Naive thymus-derived CD8-positive, alpha-beta T cell (primary cell): ENCODE measurements at places on chromosomes 3 and 15.

DNA sequence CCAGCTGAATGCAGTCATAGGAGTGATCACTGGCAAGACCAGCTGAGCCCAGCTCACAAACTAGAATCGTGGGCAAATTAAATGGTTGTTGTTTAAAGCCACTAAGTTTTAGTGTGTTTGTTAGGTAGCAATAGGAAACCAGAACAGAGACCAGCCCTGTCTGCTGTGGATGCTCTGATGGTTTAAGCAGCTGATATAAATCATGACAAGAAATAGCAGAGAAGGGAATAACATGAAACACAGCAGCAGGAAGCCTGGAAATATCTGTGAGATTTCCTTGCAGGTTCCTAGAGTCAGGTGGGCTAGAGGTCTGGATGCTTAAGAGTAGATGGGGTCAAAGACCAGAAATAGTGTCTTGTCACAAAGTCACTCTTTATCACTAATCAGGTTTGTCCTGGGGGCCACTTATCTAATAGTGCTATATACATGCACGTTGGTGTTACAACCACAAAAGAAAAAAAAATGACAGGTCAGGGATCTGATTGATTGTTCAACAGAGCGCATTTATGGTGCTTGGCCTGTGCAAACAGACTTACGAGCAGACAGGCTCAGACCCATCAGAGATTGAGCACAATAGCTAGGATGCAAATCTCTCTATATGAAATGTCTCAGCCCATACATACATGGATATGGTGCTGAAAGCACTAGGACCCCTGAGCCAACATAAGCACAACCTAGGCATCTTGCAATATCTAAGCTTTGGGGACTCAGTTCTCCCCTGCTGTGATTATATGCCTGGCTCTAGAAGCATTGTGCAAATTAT is 967.7 kb downstream of the AGBL1 start:
- no peak overlapping the region for H3K4me3 ChIP-seq
- no peak for DNase-seq
- H3K36me3 ChIP-seq, result no peaks in the 10 kb centered on the region

GRCh38 chr3:195208183-195208582 is 62.8 kb downstream of the XXYLT1 start:
- H3K27ac ChIP-seq, result no peak overlapping the region
- peaks cover 4% of the 10 kb centered on the region for H3K36me3 ChIP-seq
- no peaks in the 10 kb centered on the region for H3K27me3 ChIP-seq
- DNase-seq, result no peak
- peaks cover 26% of the 10 kb centered on the region for H3K4me1 ChIP-seq

- H3K36me3 ChIP-seq, result no peaks in the 10 kb centered on the region
- H3K4me1 ChIP-seq, result no peaks in the 10 kb centered on the region
- no peak overlapping the region for H3K27ac ChIP-seq
- H3K27me3 ChIP-seq, result no peaks in the 10 kb centered on the region
- DNase-seq, result no peak
Observed at GRCh38 chr3:76242886-76243753, 457.8 kb upstream of the ZNF717 start.

DNA sequence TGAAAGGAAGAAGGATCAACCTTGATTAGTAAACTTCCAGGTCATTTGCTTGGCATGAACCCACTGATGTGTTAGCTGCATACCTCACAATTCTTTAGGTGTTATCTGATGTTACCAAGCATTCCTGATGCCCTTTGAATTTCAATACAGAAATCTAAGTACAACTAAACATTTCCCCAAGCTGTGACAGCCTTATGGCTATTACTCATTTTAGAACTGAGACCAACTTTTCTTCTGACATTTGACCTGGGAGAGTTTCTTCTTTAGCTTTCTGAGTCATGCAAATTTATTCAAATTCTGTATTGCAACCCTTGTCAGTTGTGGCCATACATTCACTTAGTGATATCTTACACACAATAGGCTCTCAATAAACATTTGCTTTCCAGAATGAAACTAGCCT is 124.3 kb downstream of the TIGIT start:
- peaks cover 14% of the 10 kb centered on the region for H3K4me1 ChIP-seq
- H3K27ac ChIP-seq, result no peak overlapping the region
- no peaks in the 10 kb centered on the region for H3K36me3 ChIP-seq
- H3K4me3 ChIP-seq, result no peak overlapping the region
- DNase-seq, result no peak
- H3K27me3 ChIP-seq, result no peaks in the 10 kb centered on the region

- H3K27me3 ChIP-seq, result peaks cover 14% of the 10 kb centered on the region
- no peak overlapping the region for H3K27ac ChIP-seq
- DNase-seq, result no peak
Observed at GRCh38 chr15:57384816-57385215, 8.5 kb downstream of the CGNL1 start.

DNA sequence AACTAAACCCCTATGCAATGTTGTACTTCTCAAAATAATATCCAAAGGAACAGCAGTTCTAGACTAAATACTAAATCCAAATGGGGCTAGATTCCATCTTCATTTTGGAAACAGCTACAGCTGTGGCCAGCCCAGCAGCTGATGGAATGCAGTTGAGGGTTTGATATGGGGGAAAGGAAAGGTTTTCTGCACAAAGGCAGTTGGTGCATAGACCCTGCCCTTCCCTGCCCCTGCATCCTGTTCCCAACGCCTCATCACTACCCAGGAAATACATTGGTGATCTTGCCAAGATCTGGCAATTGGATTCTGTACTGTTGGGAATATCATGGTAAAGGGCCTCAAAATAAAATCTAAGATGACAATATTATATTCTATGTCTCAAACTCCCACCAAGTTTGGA is 43.9 kb downstream of the DTWD1 start:
- peaks cover 18% of the 10 kb centered on the region for H3K27me3 ChIP-seq
- H3K36me3 ChIP-seq, result no peaks in the 10 kb centered on the region
- DNase-seq, result no peak
- H3K27ac ChIP-seq, result no peak overlapping the region

DNA sequence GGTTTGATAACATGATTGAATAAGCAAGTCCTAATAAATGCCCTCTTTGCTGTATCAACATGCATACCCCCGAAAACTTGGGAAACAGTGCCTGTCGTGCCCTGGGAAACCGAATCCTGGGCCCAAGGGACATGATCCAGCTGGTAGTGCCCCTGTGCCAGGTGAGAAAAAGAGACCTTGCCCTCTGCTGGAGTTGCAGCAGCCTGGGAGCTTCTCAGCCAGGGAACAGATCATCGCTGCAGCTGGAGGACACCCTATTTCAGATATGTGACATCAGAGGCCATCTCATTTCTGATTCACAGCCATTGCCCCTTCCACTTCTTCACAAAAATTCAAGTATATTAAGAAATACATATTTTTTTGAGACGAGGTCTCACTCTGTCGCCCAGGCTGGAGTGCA is 32.3 kb downstream of the STOML1 start:
- no peaks in the 10 kb centered on the region for H3K36me3 ChIP-seq
- H3K27me3 ChIP-seq, result no peaks in the 10 kb centered on the region
- DNase-seq, result no peak
- H3K27ac ChIP-seq, result peak overlapping the region; percentile 71
- H3K4me3 ChIP-seq, result peak overlapping the region; percentile 61

GRCh38 chr15:71465131-71465955 is 345.0 kb upstream of the NR2E3 start:
- peaks cover 3% of the 10 kb centered on the region for H3K27me3 ChIP-seq
- no peaks in the 10 kb centered on the region for H3K36me3 ChIP-seq
- H3K27ac ChIP-seq, result no peak overlapping the region
- H3K4me3 ChIP-seq, result no peak overlapping the region

DNA sequence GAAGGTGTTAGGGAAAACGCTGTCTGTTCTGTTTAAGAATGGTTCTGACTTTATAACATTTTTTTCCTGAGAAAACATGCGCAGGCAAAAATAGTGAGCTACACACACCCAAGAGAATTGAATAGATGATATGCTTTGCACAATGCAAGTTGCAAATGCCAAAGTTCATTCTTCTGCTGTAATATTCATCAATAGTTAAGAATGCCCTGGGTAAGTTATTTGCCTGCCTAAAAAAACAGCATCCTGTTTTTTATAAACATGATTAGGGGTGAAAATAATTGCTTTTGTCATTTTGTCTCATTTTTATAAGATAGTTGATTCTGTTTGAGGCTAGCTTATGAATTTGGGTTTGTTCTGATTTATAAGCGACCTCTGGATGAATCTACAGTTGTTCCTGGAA is 99.4 kb downstream of the DTWD1 start:
- no peaks in the 10 kb centered on the region for H3K36me3 ChIP-seq
- DNase-seq, result no peak
- no peak overlapping the region for H3K4me3 ChIP-seq
- no peak overlapping the region for H3K27ac ChIP-seq
- H3K4me1 ChIP-seq, result no peaks in the 10 kb centered on the region

DNA sequence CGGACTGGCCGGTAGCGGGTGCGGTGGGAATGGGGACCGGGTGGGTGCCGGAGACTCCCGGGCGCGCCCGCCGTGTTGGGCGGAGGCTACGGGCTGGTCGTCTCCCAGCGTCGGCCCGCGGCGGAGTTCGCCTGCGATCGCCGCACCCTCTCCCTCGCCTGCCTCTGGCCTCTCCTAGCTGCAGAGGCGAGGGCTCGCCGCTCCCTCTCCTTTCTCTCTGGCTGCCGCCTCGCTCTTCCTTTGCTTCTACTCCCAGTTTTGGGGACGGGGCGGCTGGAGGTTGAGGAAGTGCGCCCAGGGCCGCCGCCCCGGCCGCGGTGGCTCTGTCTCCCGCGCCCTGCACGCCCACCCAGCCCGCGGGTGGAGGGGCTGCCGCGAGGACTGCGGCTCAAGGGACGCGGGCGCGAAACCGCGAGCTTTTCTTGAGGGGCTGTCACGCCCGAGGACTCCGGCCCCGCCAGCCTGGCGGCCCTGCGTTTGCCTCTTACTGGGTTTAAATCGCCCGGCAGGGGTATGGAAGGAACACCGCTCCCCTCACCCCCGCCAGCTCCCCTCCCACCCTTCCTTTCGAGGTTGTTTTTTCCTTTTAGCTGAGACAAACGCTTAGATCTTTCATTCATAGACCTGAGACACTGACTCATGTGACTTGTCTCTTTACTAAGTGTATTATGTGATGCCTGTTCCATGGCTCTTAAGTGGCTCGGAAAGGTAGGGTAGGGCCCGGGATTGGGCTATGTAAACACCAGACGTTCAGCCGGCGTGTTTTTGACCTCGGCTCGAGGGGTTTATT is 654 bp downstream of the PIK3CA start:
- peaks cover 48% of the 10 kb centered on the region for H3K4me1 ChIP-seq
- H3K4me3 ChIP-seq, result peak overlapping the region; percentile 95
- DNase-seq, result peak; percentile 82
- peak overlapping the region; percentile 98 for H3K27ac ChIP-seq

- no peaks in the 10 kb centered on the region for H3K36me3 ChIP-seq
- no peak overlapping the region for H3K27ac ChIP-seq
- peaks cover 24% of the 10 kb centered on the region for H3K27me3 ChIP-seq
Observed at GRCh38 chr3:14552717-14553116, 12.6 kb upstream of the GRIP2 start.

- H3K36me3 ChIP-seq, result peaks cover 4% of the 10 kb centered on the region
- H3K4me3 ChIP-seq, result no peak overlapping the region
- peaks cover 6% of the 10 kb centered on the region for H3K4me1 ChIP-seq
- no peak for DNase-seq
- H3K27ac ChIP-seq, result no peak overlapping the region
Observed at GRCh38 chr3:59258550-59259260, 208.9 kb upstream of the CFAP20DC start.

- H3K27ac ChIP-seq, result no peak overlapping the region
- no peaks in the 10 kb centered on the region for H3K36me3 ChIP-seq
- H3K4me1 ChIP-seq, result peaks cover 10% of the 10 kb centered on the region
- DNase-seq, result no peak
- no peaks in the 10 kb centered on the region for H3K27me3 ChIP-seq
- peak overlapping the region; percentile 4 for H3K4me3 ChIP-seq
Observed at GRCh38 chr15:58546635-58547627, 115.1 kb downstream of the LIPC start.

- H3K4me1 ChIP-seq, result no peaks in the 10 kb centered on the region
- no peak overlapping the region for H3K27ac ChIP-seq
- DNase-seq, result no peak
- no peaks in the 10 kb centered on the region for H3K36me3 ChIP-seq
- H3K27me3 ChIP-seq, result no peaks in the 10 kb centered on the region
Observed at GRCh38 chr3:156395961-156396710, 158.8 kb downstream of the SSR3 start.

DNA sequence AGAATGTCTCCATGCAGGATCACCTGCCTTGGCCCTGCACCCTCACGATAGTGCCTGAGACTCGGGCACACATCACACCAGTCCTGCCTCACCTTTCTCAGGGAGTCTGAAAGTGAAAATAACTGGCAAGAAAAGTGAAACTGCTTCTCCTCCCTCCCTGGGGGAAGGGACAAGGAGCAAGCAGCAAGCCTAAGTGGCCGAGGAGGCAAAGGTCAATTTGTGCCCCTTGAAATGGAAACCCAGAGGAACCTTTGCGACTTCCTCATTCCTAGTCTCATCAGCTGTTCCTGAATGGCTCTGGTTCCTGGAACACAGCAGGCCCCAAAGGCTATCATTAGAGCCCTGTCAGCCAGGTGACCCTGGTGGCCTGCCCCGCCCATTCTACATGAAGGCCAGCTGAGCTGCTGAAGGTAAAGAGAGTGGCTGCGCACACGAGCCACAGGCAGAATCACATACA is 28.0 kb upstream of the SLCO2A1 start:
- DNase-seq, result no peak
- peaks cover 5% of the 10 kb centered on the region for H3K4me1 ChIP-seq
- no peaks in the 10 kb centered on the region for H3K27me3 ChIP-seq
- no peaks in the 10 kb centered on the region for H3K36me3 ChIP-seq
- no peak overlapping the region for H3K27ac ChIP-seq

- peaks cover 2% of the 10 kb centered on the region for H3K4me1 ChIP-seq
- H3K27ac ChIP-seq, result no peak overlapping the region
- no peaks in the 10 kb centered on the region for H3K36me3 ChIP-seq
- no peak for DNase-seq
- peak overlapping the region; percentile 40 for H3K4me3 ChIP-seq
- peaks cover 79% of the 10 kb centered on the region for H3K27me3 ChIP-seq
Observed at GRCh38 chr3:132034097-132034485, 723 bp downstream of the CPNE4 start.

- peak; percentile 38 for DNase-seq
- H3K36me3 ChIP-seq, result peaks cover 2% of the 10 kb centered on the region
- peaks cover 46% of the 10 kb centered on the region for H3K27me3 ChIP-seq
Observed at GRCh38 chr15:51681303-51681963, at the start of gene SCG3. TSS of gene SCG3 (plus strand) at chr15:51681503. CDS start at chr15:51681756, 253 bp downstream.

DNA sequence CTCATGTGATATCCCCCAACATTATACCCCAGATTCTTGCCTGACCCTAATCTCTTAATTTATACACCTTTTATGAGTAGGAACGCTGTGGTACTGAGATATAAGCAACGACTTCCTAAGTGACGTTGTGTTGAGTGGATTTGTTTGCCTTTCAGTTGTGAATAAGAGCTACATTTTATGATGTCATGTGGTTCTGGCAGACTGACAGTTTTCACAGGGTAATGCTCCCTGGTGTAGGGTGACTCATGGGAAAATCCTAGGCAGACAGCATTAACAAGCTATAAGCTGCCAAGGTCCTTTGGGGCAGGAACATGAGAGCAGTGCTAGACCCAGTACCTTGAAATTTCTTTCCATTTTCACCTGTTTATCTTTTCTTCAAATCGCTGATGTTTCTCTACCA is 11.2 kb downstream of the C3orf52 start:
- DNase-seq, result no peak
- peaks cover 7% of the 10 kb centered on the region for H3K4me1 ChIP-seq
- H3K4me3 ChIP-seq, result no peak overlapping the region
- peaks cover 9% of the 10 kb centered on the region for H3K27me3 ChIP-seq
- H3K36me3 ChIP-seq, result no peaks in the 10 kb centered on the region
- no peak overlapping the region for H3K27ac ChIP-seq
